ENCODE measurements at places on chromosomes 2 and 18.

DNA sequence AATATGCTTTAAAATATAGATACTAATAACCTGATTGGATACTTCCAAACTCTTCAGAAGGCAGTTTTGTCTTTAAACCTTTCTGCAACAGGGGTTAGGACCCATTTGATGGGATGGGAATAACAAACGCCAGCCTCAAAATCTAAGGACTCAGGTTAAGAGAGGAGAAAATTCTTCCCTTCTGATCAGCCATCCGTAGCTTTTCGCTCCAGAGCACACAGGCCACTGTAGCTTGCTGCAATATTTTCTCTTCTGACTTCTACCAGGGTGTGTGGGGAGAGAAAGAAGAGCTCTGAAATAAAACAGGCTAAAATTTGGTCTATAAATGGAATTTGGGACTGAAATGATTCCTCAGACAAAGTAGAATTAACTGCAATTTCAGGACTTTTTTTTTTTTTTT lies 95.1 kb downstream of the ALPK2 start:
- DNase-seq, result no peak

DNA sequence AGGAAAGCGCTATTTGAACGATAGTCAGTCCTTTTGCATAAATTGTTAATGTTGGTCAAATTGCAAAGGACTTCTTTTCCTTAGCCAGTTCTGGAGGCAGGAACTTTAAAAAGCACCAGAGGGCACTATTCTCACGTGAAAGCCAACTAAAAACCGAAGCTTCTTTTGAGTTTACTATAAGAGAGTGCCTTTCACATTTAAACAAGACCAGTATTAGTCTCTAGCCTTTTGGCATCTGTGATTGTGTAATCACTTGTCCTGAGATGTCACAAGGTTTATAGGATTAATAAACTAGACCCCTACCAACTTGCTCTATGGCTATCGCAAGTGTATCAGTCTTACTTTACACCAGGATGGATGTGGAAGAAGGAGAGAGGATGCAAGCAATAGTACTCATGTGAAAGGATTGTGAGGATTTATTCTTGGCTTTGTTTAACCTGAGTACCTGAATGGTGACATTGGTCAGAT lies 14.4 kb upstream of the STAT4 start:
- no peak for DNase-seq

DNA sequence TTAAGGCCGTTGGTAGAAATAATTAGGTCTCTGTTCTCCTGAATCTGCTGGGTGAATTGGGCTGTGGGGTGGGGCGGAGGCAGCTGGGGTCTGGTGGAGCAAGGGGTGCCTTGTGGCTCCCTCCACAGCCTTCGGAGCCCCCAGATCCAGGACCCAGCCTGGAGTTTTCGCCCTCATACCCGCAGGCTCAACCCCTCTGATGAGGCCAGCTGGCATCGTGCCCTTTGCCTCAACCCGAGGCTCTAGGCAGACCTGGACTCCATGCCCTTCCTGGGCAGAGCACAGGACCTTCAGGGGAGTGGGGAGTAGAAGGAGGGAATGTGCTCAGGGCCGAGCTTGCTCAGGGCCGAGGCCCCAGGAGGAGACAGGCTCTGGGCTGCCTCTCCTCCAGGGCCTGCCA lies 50.3 kb upstream of the SMAD7 start:
- DNase-seq, result no peak

GRCh38 chr2:40451918-40452605 lies at the start of gene SLC8A1:
Gene SLC8A1 (minus strand): TSS chr2:40452090.
- DNase-seq, result peak; percentile 23

GRCh38 chr18:47163241-47163640 lies 12.9 kb downstream of the IER3IP1 start:
- DNase-seq, result peak; percentile 18

DNA sequence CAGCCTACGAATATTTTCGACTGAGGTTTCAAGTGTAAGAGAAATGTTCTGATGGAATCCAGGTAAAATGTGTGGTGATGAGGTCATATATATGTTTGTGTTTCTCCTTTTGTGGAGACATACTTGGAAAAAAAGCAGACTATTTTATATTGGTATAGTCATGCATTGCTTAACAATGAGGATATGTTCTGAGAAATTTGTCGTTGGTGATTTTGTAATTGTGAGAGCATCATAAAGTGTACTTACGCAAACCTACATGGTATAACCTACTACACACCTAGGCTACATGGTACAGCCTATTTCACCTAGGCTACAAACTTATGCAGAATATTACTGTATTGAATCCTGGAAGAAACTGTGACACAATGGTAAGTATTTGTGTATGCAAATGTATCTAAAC lies 1849.9 kb upstream of the CELF4 start:
- no peak for DNase-seq
